ENCODE measurements at places on chromosomes 6 and 20.

GRCh38 chr6:71349976-71350615 is 61.5 kb downstream of the OGFRL1 start:
- DNase-seq: no peak

GRCh38 chr6:107818272-107818671 is 5.8 kb downstream of the SCML4 start:
- DNase-seq: no peak

DNA sequence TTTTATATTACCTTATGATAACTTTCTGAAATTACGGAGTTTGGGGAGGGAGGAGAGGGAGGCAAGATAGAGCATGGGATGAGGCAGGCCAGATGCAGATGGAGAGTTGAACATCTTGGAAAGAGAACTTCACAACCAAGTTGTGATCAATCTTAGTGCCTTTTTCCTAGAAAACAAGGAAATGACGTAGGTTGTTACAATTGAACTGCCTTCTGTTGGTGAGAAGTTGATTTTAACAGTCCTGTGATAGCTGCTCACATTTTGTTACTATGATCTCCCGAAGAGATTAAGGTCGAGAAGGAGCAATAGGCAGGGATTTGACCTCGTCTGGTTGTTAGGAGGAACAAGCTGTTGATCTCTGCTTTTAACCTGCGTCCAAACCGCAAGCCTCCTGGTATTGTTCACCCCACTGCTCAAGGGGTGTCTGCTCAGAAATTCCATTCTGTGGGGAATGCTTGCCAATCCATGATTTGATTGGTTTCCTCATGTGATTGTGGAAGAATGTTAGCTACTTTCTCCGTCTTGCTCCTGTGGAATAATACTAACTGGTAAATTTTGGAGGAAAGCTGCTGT is 35.1 kb downstream of the TIAM2 start:
- DNase-seq: no peak

GRCh38 chr20:32070690-32071213 is 18.7 kb downstream of the HCK start:
- DNase-seq: no peak

- DNase-seq: no peak
Observed at GRCh38 chr6:78538002-78538401, 329.3 kb upstream of the IRAK1BP1 start.

DNA sequence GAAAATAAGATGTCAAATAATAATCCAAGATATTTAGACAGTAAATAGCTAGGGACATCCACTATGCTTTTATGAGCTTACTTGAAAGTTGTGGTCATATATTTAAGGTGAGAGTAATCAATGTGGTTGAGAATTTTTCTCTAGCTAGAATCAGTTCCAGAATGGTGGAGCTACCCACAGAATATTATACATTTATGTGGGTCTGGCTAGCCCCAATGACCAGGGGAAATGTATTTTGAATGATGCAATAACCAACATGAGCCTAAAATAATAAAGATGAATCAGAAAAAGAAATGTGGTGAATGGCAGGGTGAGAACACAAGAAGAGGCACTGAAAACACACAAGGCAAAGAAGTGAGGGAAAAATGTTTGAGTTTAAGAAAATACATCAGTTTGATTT is 325.7 kb downstream of the TBC1D32 start:
- DNase-seq: no peak

DNA sequence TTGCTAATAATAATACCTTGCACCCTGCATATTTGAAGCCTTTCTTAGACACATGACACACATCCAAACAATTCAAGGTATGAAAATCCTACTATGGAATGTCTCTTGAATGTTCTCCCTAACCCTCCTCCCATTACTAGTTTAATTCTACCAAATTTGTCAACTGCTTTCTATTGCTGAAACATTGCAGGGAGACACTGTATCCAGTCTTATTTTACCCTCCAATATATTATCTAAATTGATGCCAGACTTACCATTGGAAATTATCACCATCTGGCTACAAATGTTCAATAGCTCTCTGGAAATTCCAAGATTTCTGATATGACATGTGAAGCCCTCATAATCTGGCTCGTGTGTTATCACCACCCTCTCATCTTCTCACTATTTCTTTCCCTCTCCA is 1027.3 kb upstream of the CITED2 start:
- no peak for DNase-seq

- DNase-seq: no peak
Observed at GRCh38 chr6:46062312-46062711, 46.7 kb upstream of the CLIC5 start.

GRCh38 chr20:58832457-58832856 is 18.2 kb downstream of the GNAS-AS1 start:
- DNase-seq: no peak

DNA sequence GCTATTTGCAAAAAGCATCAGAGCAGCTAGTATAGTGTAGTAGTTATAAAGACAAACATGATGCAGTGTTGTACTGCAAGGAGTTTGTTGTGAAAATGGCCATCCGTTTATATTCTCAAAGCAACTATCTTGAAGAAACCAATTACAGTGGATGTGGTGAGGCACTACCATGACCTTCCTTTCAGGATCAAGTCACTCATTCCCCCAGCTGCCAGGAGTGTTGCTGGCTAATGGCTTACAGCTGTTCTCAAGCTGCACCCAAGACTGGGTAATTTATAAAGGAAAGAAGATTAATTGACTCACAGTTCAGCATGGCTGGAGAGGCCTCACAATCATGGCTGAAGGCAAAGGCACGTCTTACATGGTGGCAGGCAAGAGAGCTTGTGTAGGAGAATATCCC is 29.0 kb downstream of the ADGRF4 start:
- DNase-seq: no peak

DNA sequence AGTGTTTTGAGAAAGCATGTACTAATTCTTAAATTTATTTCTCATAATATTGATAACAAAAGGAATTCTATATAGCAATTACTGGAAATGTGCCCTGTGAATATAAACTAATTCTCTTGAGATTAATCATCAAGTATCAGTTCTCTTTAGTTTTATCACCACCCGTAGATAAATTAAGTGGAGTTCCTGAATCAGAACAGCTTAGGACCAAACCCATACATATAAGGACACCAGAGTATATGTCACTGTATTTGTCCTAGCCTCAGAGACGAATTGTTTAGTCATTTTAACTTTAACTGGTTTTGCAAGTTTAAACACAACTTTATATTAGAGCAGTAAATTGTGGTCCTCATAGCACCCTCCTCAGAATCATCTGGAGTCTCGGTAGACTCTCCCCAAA is 572.0 kb downstream of the UTRN start:
- DNase-seq: no peak

GRCh38 chr20:38433304-38433972 is 1.7 kb downstream of the SNHG17 start:
- no peak for DNase-seq

- no peak for DNase-seq
Observed at GRCh38 chr6:35592178-35592577, 79.5 kb upstream of the TULP1 start.

- no peak for DNase-seq
Observed at GRCh38 chr20:34127792-34128191, 15.7 kb upstream of the EIF2S2 start.

GRCh38 chr6:20718705-20719653 is 184.7 kb downstream of the CDKAL1 start:
- DNase-seq: no peak

- DNase-seq: peak; percentile 91
Observed at GRCh38 chr20:50071039-50071888, 41.7 kb downstream of the UBE2V1 start.

DNA sequence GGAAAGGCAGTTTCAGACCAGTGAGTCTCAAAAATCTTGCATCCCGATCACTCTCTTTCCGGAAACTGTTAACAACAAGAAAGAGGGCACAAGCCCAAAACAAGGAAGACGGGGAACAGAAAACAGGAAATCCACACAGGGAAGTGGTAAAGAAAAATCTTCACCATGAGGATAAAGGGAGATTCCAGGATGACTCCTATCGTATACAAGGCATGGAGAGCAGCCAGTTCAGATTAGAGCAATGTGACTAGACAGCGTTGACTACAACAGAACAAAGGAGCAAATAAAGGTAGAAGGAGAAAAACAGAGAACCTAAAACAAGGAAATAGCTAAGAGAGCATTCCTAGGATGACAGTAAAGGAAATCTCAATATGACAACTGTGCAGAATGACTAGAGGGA is 26.5 kb downstream of the VNN1 start:
- no peak for DNase-seq

- DNase-seq: no peak
Observed at GRCh38 chr6:87851674-87852299, 149.8 kb upstream of the AKIRIN2 start.

DNA sequence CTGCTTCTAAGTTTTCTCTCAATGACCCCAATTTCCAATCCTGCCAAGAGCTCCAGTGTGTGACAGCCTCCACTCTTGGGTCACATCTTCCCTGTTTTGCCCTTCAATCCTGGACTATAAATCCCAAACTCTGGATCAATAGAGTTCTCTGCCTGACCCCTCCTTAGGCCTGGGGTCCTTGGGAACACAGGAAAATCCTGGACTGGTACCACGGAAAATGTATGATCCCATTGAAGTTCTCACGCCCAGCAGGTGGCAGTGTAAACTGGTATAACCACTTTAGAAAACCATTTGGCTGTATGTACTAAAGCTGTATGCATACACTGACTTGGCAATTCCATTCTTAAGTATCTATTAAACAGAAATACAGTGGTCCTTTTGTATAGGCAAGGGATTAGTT is 98.0 kb downstream of the SNAP25 start:
- no peak for DNase-seq

DNA sequence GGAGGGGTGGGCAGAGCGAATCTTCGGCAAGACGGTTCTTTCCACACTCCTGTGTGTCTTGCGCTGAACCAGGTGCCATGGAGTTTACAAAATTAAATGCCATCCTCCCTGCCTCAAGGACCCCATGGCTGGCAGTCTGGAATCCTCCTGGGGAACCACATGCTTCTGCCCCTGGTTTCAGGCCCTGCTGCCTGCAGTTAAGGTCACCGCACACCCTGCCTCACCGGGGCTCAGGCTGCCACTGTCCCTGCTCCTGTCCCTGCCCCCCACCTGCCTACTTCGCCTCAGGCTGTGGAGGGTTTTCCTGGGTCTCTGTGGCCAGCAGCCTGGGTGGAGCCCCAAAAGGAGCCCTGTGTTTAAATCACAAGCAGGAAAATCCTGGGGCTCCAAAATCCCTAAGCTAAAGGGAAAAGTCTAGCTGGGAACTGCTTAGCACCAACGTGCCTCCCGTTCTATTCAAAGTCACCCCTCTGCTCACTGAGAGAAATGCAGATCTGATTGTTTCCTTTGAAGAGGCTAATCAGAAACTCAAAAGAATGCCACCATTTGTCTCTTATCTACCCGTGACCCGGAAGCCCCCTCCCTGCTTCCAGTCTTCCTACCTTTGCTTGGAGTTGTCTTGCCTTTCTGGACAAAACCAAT is 10.6 kb upstream of the TTLL2 start:
- DNase-seq: peak; percentile 51

GRCh38 chr6:158165919-158166416 is 2.1 kb downstream of the SERAC1 start:
- no peak for DNase-seq

- no peak for DNase-seq
Observed at GRCh38 chr20:49287555-49288249, 9.8 kb upstream of the ZNFX1 start.

DNA sequence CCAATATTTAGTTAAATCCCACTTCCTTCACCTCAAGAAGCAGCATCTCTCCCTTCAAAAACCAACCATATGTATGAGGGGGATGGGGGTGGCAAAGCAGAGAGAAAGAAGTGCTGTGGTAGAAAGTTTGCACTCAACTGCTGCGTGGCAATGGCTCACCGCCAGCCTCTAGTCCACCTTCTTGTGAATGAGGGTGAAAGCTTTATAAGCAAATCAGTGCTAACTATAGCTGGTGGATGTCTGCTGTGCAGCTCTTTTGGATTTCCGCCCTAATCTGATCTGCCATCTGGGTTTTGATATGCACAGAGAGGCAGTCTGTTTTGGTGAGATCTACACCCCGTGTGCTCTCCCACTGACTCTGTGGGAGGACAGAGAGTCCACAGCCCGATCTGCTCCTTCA is 281.2 kb upstream of the SUPT3H start:
- no peak for DNase-seq

GRCh38 chr6:166365221-166365620 is 17.5 kb downstream of the MPC1 start:
- no peak for DNase-seq

GRCh38 chr20:11124849-11125505 is 451.2 kb upstream of the JAG1 start:
- no peak for DNase-seq

DNA sequence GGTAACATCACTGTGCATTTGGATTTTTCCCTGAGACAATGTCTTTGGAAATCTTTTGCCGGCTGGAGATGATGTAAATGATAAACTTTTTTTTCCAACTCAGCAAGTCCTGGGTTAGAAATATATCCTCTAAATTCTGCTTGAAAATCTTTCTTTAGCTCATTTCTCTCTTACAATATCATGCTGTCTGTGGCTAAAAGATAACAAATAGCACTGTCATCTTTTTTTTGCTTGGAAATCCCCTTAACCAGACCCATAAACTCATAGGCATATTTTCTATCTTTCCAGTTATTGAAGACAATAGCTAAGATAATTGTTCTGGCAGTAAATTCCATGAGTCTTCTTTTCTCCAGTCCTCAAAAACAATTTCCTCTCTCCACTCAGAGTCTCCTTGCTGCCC is 481.5 kb downstream of the NKAIN2 start:
- no peak for DNase-seq

DNA sequence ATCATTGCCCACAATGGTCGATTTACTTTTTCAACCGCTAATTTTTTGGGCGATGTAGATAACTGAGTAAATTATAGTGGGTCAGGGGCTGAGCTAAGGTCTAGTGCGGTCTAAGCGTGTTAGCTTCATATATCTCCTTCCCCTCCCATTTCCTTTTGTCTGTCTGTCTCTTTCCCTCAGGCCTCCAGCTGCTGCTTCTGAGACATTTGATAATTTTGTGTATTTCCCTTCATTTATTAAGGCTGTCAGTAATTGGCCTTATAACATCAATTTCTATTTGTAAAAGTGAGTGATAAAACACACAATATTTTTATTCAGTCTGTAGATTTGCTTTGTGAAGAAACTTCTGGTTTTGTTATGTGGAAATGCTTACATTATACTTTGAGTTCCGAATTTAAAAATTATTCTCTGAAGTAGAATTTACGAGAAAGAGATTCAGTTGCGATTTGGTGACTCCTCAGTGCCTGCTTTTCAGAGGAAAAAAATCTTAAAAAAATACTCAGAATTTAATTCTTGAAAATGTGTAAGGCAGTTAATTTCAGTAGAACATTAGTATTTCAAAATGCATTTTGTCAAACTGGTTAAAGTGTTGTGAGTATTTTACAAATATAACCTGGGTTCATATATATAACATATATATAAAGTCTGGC is 1.4 kb downstream of the TMEM170B start:
- no peak for DNase-seq

Data from H9 (cell line).